Keratinocyte (primary cell): ENCODE measurements at places on chromosomes 1 and 21. TPM values are rescaled to one million over a fixed set of nuclear protein-coding genes. Genes with fewer than 3 reads are reported as not detected.
A peak's percentile ranks its signal among the peaks of the same experiment; 100 is the strongest.

PDC gene
- not detected in 3 replicates for polyA plus RNA-seq

NTMT2 gene
- not detected in 3 replicates for polyA plus RNA-seq

DNA sequence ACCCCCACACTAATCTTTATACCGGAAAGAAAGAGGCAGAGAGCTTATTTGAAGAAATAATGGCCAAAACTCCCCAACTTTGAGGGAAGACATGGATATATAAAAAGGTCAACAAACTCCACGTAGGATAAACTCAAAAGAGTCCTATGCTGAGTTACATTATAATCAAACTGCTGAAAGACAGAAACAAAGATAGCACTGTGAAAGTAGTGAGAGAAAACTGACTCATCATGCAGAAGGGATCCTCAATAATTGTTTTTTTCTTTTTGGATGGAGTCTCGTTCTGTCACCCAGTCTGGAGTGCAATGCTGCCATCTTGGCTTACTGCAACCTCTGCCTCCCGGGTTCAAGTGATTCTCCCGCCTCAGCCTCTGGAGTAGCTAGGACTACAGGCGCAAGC lies 48.5 kb upstream of the TTC39A start:
- no peaks in the 10 kb centered on the region for H3K27me3 ChIP-seq
- H3K36me3 ChIP-seq, result peaks cover 5% of the 10 kb centered on the region
- H3K4me3 ChIP-seq, result no peak overlapping the region
- no peak overlapping the region for H3K27ac ChIP-seq
- DNase-seq, result no peak
- H3K4me1 ChIP-seq, result no peaks in the 10 kb centered on the region

- peaks cover 3% of the 10 kb centered on the region for H3K4me1 ChIP-seq
- no peak overlapping the region for H3K4me3 ChIP-seq
- no peaks in the 10 kb centered on the region for H3K36me3 ChIP-seq
- DNase-seq, result no peak
- no peaks in the 10 kb centered on the region for H3K27me3 ChIP-seq
- H3K27ac ChIP-seq, result no peak overlapping the region
Measured at GRCh38 chr1:169460191-169460833, 25.4 kb downstream of the SLC19A2 start.

GRCh38 chr1:236091933-236092318 lies 27.0 kb upstream of the NID1 start:
- no peaks in the 10 kb centered on the region for H3K36me3 ChIP-seq
- DNase-seq, result no peak
- H3K4me1 ChIP-seq, result no peaks in the 10 kb centered on the region
- no peaks in the 10 kb centered on the region for H3K27me3 ChIP-seq
- no peak overlapping the region for H3K4me3 ChIP-seq

DNA sequence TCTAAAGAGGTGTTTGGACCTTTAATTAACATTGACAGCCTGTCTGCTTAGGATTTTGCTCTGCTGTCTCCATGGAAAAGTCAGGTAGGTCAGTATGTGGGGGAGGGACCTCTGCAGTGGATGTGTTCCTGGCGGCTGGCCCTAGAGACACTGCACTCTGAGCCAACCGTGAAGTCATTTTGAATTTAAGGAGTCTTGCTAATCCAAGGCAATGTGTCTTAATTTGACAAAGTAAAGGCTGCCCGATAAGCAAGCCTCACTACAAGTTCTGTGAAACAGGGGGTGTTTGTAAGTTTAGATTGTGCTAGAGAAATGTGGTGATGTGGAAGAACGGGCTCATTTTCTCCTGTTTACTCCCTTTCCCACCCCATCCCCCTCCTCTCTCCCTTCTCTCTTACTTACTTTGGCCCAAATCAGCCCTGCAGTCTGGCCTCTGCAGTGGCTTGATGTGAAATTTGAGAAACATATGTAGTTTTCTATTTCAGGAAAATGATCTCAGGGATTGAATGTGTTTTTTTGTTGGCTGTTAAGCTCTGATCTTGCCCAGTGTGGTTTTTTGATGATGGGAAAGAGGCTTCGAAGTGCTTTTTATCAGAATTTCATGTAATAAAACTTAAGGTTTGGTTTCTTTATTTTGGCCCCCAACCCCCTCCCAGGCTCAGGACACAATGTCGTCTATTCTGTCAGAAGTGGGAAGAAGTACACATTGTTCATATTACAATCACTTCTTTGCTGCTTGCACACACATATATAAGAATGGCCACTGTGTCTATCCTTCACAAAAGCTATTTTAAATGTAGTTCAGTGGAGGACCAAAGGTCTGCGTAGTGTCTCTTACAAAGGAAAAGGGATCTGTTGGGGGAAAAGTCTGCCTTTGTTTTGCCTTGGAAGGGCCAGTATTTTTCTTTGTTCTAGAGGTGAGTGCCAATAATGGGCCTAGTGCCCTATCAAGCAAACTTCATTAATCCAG lies 96.6 kb downstream of the FGGY start:
- no peak overlapping the region for H3K4me3 ChIP-seq
- no peaks in the 10 kb centered on the region for H3K27me3 ChIP-seq
- no peak for DNase-seq
- no peak overlapping the region for H3K27ac ChIP-seq
- no peaks in the 10 kb centered on the region for H3K4me1 ChIP-seq
- no peaks in the 10 kb centered on the region for H3K36me3 ChIP-seq

DNA sequence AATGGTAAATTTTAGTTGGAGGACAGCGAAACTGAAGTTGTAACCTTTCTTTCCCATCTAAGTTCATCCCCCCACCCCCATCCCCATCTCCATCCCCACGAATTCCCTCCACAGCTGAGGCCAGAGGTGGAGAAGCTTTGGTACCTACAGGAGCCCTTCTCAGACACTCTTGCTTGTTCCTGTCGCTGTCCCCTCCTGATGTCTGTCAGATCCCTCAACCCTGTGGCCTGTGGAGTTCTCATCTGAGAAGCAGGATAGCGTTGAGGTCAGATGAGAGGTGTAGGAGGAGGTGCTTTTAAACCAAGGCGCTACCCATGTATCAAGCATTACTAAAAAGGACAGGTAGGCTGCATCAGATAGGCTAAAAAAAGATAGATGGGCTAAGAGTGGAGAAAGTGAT lies 769 bp downstream of the NTPCR start:
- no peak for DNase-seq
- no peaks in the 10 kb centered on the region for H3K27me3 ChIP-seq
- H3K27ac ChIP-seq, result peak overlapping the region; percentile 73
- H3K4me3 ChIP-seq, result peak overlapping the region; percentile 84
- H3K4me1 ChIP-seq, result peaks cover 23% of the 10 kb centered on the region

- H3K27ac ChIP-seq, result no peak overlapping the region
- no peaks in the 10 kb centered on the region for H3K4me1 ChIP-seq
- H3K4me3 ChIP-seq, result no peak overlapping the region
- H3K27me3 ChIP-seq, result peaks cover 30% of the 10 kb centered on the region
- no peak for DNase-seq
- H3K36me3 ChIP-seq, result no peaks in the 10 kb centered on the region
Measured at GRCh38 chr1:3251099-3251806, 182.2 kb downstream of the PRDM16 start.
